Activated T-helper 17 cell treated with anti-CD3 and anti-CD28 coated beads, Interleukin-2, amount 50 U/mL, for 72 hours (primary cell): ENCODE measurements at places on chromosomes 7 and 10. TPM values are rescaled to one million over a fixed set of nuclear protein-coding genes. Genes with fewer than 3 reads are reported as not detected.
A peak's percentile ranks its signal among the peaks of the same experiment; 100 is the strongest.

Gene MMD2
- not detected for total RNA-seq

Gene NUDT5
- 99.1 TPM for total RNA-seq

Gene ANKRD1
- total RNA-seq: not detected

Gene CNPY1
- total RNA-seq: not detected

DNA sequence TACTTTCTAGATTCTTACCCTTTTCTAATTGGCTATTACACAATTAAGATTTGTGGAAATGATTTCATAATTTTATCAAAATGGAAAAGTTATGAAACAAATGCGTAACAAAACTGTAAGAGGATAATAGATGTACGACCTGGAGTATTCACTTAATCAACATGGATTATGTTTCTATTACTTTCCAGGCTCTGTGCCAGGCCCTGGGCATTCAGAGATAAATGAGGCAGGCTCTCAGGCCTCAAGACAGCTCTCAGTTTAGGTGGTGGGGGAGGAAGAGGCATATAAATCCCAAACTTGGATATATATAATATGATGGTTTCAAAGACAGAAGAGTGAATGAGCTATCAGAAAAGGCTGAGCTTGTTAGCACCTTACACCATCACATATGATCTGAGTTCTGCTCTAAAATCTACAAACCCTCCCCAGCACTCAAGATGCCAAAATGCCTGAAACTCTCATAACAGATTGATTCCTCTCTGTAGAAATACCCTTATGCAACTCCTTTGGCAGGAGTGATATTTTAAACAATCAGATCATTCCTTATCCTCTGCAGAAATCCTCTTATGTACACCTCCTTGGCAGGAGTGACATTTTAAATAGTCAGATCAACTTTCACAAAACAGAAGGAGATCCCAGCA, 42.5 kb downstream of the ACBD5 start:
- no peak for ATAC-seq

GRCh38 chr7:86745013-86745745, 101.5 kb downstream of the GRM3 start:
- no peak for ATAC-seq

DNA sequence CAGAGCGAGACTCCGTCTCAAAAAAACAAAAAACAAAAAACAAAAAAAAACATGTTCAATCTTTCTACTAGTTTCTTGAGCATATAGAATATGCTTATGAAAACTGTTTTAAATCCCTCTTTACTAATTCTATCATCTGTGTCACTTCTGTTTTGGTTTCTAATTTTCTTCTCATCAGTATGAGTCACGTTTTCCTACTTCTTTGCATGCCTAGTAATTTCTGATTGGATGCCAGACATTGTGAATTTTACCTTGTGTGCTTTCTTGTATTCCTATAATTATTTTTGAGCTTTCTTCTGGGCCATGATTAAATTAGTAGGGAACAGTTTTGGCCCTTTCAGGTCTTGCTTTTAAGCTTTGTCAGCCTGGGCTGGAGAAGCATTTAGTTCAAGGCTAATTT, 9.9 kb downstream of the MICU1 start:
- peak; percentile 23 for ATAC-seq

DNA sequence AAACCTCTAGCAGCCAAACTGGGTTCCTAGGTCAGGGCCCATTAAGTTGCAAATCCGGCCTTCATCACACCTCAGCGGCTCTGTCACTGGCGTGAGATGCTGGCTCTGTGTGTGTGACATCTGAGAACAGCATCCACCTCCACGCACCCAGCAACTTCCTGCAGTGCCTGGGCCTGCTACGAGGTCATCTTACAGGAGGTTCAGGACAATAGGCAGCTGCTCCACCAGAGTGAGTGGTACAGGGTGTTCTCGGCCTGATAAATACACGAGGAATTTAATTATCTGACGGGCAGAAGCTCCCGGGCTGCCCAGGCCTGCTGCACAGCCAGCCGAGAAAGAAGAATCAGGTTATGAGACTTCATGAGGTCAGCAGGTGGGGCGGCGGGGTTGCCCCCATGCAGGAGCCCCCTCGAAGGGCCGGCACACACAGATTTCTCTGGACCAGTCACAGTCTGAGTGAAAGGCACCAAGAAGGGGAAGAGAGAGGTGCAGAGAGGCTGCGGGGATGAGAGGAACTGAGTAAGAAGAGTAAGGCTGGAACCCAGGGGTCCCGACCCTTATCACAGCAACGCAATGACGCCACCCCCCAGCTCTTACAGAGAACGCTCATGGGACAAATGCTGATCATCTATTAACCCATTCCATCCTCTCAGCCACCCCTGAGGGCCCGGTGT, 49.3 kb downstream of the CALML3 start:
- ATAC-seq: no peak

DNA sequence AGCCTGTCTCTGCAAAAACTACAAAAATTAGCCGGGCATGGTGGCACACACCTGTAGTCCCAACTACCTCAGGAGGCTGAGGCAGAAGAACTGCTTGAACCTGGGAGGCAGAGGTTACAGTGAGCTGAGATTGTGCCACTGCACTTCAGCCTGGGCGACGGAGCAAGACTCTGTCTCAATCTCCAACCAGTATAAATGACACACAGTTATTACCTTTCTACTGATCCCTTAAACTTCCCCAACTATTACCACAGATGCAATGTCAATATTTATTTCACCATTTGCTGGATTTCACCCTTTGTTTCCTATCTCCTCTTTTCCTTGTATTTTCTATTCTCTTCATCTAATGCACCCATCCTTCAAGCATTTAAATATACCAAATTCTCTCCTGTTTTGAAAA, 431.8 kb downstream of the GRM8 start:
- no peak for ATAC-seq
